ENCODE measurements at places on chromosomes 6 and 20.
A peak's percentile ranks its signal among the peaks of the same experiment; 100 is the strongest.

DNA sequence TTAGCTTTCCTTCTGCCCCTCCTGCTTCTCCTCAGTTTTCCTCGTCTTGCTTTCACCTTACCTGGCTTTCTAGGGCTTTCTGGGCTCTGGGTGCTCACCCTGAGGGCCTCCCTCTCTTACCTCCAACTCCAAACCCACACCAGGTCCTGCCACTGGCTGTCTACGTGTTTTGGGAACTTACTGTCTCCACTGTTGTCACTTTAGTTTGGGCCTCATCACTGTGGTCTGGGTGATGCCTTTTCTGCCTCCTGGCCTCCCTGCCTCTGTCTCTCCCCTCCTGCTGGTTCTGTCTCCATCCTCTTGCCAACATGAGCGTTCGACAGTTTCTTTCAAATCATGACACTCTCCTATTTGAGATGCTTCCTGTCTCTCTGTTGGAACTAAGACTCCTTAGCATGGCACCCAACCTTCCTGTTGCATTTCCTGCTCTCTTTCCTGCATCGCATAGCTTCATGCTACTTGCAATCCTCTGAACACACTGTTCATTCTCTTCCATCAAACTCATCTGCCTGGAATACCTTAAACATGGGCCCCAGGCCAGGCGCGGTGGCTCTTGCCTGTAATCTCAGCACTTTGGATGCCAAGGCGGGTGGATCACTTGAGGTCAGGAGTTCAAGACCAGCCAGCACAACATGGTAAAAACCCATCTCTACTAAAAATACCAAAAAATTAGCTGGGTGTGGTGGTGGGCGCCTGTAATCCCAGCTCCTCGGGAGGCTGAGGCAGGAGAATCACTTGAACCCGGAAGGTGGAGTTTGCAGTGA, 5.5 kb downstream of the CD40 start:
- peak; percentile 24 for DNase-seq

GRCh38 chr6:34350137-34350933, 42.1 kb downstream of the NUDT3 start:
- DNase-seq, result no peak

DNA sequence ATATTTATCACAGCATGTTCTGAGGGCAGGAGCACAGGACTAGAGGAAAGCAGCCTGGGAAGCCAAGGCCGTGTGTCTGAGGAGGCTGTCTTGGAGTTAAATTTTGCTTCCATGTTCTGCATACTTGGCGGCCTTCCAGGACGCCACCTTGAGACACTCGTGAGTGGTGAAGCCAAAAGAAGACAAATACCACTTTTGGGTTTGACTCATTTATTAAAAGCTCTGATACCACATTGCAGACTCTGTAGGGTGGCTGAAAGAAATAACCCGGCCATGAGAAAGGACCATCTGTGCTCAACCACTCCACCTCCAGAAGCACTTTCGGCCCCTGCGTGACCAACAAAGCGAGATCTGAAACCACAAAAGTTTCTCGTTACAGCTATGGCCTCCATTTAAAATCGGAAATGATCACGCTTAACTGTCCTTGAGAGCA, 120.0 kb downstream of the TMEM242 start:
- no peak for DNase-seq

- DNase-seq, result peak; percentile 76
Observed at GRCh38 chr20:63775096-63775978, 35.8 kb downstream of the SLC2A4RG start.

- no peak for DNase-seq
Observed at GRCh38 chr6:119209452-119210205, 131.2 kb upstream of the FAM184A start.

Measured in dorsolateral prefrontal cortex (tissue), 122 donors.